ENCODE measurements at places on chromosomes 1 and 21.

DNA sequence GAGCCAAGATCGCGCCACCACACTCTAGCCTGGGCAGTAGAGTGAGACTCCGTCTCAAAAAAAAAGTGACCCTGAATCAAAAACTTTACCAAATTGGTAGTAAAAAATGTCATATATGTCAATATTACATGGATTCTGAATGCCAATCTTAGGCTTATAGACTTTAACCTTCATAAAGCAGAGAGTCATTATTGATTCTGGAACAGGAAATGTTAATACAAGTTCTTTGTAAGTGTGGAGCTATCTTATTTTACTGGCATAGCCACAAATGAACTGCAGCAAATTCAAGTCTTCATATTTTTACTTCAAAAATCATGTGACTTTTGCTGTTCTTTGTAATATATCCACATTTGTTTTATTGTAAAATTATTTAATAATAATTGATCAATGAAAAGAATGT is 41.3 kb downstream of the PPP2R5A start:
- no peak for DNase-seq

DNA sequence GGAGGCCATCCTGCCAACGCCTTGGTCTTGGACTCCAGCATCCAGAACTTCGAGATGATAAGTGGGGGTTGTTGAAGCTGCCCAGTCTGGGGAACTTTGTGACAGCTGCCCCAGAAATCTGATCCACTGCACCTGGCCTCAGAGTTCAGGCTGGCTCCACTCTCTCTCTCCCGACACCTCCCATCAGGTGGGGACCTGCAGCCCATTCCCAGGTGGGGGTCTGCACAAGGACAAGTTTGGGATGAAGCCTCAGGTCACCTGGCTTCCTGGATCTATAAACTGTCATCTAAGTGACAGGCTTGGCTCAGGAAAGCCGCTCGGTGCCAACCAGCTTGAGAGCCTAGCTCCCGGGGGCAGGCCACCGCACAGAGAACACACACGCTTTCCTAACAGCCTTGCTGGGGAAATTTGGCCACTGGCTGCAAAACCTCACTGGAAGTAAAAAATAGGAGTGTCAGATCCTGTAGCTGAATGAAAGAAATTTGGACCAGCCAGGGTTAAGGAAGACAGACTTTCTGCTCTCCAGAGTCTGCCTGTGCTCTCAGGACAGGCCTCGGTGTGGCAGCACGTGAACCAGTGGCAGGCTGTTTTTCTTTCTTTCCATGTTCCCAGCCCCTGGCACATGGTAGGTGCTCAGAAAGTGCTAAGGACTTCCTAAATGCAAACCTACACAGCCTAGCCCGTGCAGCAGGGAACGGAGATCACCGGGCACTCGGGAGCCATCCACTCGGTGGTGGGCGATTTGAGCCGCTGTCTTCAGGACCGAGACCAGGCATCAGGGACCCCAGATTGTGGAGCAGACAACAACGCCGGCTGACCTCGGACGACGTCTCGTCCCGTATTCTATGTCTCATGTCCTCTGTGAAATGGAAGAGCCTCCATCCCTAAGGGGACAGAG is 42.6 kb upstream of the LBR start:
- DNase-seq, result no peak

DNA sequence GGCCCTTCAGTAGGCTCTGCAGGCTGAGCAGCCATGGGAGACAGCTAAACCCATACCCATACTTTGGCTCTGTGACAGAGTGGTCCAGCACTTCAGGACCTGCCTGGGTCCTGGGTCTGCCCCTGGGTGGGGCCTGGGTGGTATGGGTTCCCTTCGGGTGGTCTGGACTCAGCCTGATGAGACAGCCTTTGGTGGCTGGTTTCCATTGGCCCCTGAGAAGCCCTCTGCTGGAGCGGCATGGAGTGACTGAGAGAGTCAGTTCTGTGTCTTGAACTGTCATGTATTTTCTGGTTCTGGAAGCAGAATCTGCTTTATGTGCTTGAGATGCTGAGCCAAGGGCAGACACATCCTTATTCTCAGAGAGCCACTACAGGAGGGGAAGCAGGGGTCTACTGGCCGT is 31.3 kb upstream of the KCNA2 start:
- DNase-seq, result no peak

GRCh38 chr1:89804642-89805237 is 16.1 kb upstream of the LRRC8D start:
- DNase-seq, result peak; percentile 75

GRCh38 chr1:220067269-220068204 is 21.2 kb upstream of the EPRS1 start:
- DNase-seq, result no peak

DNA sequence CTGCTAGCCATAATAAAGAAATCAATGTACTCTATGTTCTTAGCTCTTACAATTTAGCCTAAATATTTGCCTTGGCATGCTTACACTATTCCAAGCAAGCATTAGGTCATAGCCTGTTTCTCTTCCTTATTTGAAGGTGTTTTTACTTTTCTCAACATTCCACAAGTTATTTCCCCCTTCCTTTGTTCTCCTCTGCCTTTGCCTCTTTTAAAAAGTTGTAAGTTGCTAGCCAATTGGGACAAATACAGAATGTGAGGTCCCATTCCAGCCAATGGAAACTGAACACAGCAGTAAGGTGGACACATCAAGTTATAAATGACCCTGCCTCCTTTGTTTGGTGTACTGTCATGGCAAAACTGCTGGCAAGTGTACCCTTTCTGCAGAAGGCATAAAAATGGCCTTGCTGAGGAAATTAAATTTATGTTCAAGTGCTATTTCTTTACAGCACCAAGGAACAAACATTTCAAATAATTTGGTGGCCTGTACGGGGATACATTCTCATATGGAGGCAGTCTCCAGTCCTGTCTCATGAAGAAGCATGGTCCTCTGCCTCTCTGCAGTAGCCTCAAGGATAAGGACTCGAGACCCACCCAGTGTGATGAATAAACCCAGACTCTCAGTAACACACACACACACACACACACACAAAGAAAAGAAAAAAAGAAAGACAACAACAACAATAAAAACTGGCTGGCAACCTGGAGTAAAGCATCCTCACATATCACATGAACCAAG is 28.8 kb upstream of the FMO1 start:
- DNase-seq, result no peak

DNA sequence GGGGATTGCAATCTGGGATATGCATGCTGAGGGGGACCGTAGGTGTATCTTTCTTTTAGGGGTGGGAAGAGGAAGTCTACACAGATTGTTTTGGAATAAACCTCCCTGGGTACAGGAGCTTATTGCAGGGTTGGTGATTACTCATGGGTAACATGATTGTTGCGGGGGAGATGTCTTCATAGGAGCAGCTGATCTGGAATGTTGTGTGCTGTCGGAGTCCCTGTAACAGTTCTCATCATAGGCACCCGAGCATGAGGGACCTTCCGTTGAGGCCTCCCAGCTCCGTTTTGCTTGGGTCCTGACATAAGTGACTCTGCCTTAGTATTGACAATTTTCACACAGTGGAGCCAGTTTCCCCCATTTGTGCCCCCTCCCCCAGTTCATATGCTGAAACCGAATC is 4.2 kb upstream of the PRXL2B start:
- DNase-seq, result no peak

- no peak for DNase-seq
These were observed 16.8 kb downstream of the FNDC7 start for GRCh38 chr1:108729481-108729880.

DNA sequence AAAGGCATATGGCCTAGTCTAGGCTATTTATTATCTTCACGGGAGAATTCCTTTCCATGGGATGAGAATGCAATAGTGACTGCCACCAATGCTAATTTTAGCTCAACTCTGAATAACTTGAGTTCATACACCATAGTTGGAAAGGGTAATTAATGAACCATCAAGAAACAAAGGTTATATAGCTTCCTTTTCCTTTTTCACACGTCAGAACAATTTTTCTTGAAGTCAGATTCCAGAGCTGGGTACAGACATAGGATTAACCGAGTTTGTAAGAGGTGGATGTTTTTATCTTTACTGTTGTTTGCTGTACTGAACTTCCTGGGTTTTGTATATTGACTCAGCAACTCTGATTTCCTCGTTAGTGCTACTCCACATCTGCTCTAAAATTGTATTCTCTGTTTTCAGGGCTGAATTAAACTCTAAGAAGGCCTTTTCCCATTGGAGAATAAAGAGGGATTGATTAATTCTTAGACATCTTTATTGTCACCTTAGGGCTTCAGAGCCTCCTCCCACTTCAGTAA is 262.0 kb downstream of the NUF2 start:
- no peak for DNase-seq

- DNase-seq, result no peak
These were observed 3.7 kb upstream of the CAPN8 start for GRCh38 chr1:223669003-223669795.
